Stimulated activated naive CD4-positive, alpha-beta T cell treated with Interleukin-2 at 50 U/mL for 16 hours (primary cell): ENCODE measurements at places on chromosomes 2 and 18.

- DNase-seq = no peak
Measured at GRCh38 chr2:120797421-120798221, 62.0 kb downstream of the GLI2 start.

DNA sequence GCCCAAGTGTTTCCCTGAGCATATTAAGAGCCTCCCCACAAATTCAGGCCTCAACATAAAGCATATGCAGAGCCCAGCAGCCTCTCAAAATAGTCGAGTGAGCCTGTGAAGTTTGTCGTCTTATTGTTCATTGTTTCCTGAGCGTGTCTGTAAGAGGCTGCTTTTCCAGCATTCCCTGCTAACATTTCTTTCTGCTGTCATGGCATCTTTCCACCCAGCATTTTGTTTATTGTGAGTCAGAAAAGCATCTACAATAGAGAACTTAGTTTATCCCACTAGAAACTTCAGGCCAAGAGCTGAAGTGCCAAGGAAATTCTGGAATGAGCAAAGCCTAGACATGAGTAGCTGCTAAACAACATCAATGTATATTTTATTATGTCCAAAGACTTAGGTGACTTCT lies 46.3 kb upstream of the STAM2 start:
- DNase-seq = no peak

GRCh38 chr2:100303744-100304143 lies 18.6 kb downstream of the LONRF2 start:
- no peak for DNase-seq

- DNase-seq = no peak
Measured at GRCh38 chr2:215736653-215737290, 276.6 kb downstream of the MREG start.

- DNase-seq = no peak
Measured at GRCh38 chr2:240650254-240650965, 25.1 kb downstream of the GPR35 start.

GRCh38 chr2:216548901-216549331 lies 50.3 kb downstream of the RPL37A start:
- no peak for DNase-seq

DNA sequence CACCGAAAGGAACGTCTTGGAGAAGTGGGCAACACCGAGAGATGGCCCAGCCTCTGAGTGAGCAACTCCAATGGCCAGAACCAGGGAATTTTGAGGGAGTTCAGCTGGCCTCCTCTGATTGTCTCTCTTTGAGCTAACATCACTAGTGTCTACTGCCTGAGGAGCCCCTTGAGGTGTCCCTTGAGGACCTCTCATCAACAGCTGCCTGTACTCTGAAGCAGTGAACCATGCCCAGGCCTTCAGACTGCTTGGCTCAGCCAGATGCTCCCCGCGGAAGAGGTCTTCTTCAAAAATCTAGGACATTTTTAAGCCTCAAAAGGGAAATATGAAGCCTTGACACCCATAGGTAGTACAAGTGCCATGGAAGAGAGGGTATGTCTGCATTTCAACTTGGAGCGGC lies 430.4 kb downstream of the TXNL1 start:
- no peak for DNase-seq

DNA sequence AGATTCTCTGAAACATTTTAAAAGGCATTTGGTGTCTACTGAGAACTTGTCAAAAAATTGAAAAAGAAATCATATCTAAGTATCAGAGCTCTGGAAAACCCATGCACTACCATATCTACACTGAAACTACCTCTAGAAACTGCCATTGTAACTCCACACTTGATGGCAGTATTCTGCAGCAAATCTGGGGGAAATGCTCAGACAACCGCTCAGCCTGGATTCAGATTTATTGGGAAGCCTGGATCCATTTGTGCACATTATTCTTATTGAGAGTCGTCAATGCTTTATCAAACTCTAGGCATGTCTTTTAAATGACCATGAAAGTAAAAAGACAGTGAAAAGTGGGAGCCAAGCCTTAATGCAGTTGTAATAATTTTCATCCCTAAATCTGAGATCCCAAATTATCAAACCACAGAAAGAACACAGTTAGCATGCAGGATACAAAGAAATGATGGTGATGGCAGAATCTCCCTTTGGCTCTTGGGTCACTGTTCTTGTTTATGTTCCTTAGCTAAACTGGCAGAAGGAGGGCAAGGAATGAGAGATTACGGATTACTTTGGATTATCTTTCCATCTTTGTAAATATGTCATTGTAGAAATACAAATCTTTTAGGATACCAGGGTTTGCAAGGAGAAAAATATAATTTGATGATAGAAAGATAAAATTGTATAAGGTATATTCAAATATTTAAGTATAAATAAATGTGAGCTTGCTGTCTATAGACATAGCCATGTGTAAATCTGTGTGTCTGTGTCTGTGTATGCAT lies 512.1 kb upstream of the SYT4 start:
- no peak for DNase-seq

- no peak for DNase-seq
Measured at GRCh38 chr2:138267161-138267901, 234.2 kb upstream of the SPOPL start.

GRCh38 chr2:241993386-241994005 lies 124.0 kb downstream of the RTP5 start:
- no peak for DNase-seq

- DNase-seq = no peak
Measured at GRCh38 chr2:51014759-51015158, 17.2 kb downstream of the NRXN1 start.

DNA sequence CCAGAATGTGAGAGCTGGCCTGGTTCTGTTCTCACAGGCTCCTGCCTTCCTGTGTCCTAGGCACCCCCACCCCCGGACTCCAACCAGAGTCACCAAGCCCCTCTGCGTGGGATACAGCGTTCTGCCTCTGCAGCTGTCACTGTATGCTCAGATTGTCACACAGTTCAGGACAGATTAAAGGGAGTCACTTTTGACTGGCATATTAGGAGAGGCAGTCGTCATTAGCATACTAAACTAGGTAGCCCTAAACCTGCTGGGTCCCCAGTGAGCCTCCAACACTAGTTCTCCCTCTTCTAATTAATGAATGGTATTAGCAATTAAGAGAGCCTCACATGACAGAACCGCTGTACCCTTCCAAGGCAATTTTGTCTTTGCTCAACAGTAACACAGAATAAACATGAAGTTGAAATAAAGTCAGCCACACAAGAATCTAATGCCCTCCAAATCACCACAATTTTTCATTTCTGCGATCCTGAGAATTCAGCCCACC lies 340.2 kb downstream of the CMPK2 start:
- DNase-seq = no peak

- no peak for DNase-seq
Measured at GRCh38 chr2:148885209-148885608, 10.2 kb downstream of the KIF5C start.

DNA sequence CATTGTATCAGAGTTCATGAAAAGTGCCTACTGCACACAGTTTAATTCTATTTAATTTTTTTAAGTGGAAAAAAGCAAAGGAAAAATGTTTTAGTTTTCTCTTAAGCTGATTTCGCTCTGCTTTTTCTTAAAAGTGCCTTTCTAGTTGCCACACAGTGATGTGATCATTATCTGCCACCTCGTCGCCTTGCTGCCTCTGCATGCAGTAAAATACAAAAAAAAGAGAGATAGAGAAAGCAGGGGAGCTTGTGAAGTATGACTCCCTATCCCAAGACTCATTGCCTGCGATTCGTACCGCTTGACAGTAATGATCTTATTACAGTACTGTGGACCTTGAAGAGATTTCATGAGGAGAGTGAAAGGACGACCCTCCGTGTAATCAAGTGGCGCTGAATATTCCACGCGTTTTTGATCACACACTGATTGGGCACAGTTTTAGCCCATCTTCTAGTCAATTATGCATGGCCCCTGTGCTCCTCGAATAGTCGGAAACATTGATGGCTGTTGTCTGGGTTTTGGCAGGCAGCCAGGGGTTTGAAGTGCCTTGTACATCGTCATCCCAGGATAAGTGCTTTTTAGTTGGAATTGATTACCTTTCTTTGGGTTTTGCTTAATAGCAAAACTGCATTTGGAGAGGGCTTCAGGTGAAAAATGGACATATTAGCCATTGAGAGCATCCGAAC lies 188.3 kb downstream of the GBX2 start:
- DNase-seq = no peak

- no peak for DNase-seq
Measured at GRCh38 chr2:205372141-205372540, 310.2 kb upstream of the NRP2 start.

- DNase-seq = no peak
Measured at GRCh38 chr2:7243276-7243675, 326.1 kb downstream of the RNF144A start.

DNA sequence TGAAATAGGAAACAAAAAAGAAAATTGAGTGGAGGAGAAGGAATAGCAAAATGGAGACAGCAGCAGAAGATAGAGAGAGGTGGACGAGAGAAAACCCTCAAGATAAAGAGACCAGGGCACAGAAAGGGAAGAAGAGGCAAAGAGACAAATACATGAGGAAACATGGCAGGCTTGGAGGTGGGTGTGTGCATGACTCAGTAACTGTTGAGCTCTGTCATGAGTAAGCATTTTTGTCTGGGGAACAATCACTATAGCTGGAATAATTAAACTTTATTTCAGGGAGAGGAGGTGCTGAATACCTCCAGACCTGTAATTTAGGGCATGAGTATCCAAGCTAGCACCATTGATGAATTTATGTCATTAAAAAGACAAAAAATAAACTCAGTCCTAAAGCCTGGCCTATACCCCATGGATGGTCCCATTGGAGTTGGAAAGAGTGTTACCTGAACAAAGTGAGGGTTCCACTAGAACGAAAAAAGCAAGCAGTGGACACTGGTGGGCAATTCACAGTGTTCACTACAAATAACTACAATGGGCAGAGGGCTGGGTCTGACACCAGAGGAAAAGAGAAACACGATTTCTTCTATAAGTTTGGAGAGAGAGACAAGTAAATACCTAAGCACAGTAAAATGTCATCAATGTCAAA lies 145.5 kb downstream of the ADCYAP1 start:
- DNase-seq = no peak

DNA sequence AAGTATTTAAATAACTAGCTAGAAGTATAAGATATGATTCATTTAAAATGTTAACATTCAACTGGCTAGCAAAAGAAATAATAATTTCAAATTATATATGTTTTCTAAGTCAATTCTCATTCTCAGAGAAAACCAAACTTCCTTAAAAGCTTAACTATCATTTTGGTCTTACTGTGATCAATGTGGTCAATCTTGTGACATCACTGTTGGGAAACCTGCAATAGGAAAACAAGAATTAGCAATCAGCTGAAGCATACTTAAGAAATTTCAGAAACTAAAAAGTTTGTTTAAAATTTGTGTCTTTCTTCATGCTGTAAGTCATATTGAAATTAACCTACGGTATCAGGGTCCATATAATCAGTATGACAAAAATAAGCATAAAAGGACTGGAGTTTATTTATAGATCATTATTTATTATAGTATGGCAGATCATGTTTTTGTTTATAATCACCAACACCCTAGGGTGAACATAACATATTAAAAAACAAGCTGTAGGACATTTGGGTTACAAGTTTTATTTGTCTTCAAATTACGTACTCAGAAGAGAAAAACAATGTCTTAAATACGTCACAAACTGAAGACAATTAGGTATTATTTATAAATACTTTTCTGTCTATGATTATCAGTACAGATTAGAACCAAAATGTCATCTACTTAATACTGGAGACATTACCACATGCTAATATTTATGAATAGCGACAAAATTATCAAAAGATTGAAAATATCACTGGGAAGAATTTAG lies 60.5 kb downstream of the BAZ2B start:
- no peak for DNase-seq

DNA sequence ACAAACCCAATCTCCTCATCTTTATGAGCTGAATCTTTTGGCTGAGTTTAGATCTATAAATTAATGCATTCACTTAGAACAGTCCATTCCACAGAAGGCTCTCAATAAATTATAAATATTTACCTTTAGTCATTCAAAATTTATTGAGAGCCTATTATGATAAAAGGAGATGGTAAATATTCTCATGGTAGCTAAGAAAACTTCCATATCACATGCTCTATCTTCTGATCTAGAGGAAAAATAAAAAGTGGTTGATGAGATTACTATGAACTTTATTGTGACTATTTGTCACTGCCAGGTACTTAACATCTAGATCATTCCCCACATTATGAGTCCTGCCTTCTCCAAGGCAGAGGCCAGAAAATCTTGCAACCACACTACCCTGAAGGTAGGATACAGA lies 62.4 kb downstream of the L3MBTL4 start:
- DNase-seq = no peak

DNA sequence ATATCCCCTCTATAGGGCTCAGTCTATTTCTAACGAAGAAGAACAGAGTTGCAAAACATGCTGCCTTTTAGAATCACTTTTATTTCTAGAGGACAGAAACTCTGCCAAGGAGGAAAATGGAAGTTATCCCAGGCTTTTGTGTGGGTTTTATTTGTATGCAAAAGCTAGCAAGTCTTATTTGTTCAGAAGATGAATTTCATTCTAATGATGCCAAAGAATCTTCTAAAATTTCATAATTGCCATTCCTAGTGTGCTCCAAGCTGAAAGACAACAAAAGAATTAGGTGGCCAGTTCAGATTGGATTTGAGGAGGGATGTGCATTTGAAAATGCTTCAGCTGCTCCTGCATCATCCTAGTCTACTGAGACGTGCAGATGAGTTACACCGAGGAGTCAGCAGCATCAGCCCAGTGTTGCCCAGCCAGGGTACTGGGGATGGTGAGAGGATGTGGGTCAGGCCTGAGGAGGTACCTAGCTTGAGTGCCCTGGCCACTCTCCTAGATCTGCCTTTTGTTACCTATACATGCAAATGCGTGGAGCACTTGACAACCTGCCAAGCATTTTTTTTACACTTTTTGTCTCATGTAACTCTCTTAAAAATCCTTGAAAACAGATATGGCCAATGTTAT lies 80.1 kb downstream of the KCNS3 start:
- DNase-seq = no peak

GRCh38 chr2:68290901-68291300 lies 28.8 kb downstream of the CNRIP1 start:
- no peak for DNase-seq

DNA sequence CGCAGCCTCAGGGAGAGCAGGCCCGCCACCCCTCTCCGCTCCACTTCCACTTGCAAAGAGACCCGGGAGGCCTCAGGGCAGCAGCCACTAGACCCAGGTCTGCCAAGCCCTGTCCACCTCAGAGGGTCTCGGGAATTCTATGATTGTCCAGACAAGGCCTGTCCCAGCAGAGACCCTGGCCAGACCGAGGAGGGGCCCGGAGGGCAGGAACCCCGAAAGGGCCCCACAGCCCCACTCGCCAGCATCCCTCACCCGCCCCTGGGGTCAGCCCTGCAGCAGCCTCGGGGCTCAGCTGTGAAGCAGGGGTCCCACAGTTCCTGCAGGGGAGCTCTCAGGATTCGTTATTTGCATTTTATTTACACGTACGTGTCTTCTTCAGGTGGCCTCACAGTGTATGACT lies 269.5 kb downstream of the EIPR1 start:
- DNase-seq = no peak

DNA sequence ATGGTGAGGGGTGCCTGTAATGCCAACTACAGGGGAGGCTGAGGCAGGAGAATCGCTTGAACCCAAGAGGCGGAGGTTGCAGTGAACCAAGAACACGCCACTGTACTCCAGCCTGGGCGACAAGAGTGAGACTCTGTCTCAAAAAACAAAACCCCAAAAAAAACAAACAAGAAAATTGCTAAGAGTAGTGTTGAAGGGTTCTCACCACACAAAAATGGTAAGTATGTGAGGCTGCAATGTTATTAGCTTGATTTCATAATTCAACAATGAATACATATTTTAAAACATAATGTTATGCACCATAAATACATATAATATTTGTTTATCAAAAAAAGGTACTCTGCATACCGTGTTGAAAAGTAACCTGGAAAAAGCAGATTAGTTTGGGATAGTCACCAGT lies 45.8 kb downstream of the PSMG2 start:
- no peak for DNase-seq
